Fibroblast of skin of right biceps (primary cell): ENCODE measurements at places on chromosomes 6 and 20.

GRCh38 chr6:51960419-51960818 is 127.0 kb downstream of the PKHD1 start:
- DNase-seq: no peak

DNA sequence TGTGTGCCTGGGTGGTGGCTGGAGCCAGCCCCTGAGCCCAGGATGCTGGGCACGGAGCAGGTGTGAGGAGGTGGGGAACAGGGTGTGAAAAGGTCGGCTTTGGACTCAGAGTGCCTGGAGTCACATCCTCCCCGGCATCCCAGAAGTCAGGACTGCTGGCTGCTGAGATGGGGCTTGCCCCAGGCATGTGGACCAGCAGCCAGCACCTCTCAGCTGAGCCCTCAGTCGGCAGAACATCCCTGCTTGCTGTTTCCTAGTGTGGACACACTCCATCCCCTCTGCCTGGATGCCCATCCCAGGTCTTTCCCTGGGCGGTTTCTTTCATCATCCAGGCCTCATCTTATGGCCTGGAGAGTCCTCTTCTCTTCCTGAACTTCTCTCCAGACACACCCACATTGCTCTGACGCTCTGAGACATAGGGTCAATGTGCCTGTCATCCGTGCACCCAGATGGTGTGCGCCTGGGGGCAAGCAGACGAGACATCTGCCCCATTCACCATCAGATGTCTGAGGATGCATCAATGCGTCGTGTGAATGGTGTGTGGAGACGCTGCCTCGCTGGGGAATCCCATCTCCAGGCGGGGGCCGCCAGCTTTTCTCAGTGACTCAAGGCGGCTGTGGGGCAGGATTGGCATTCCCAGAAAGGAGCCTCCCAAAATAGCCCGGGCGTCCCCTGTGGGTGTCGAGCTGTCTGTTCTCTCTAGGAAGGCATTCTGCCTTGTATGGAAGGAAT is 104.2 kb downstream of the SYCP2 start:
- no peak for DNase-seq

GRCh38 chr6:108484016-108484415 is 76.7 kb upstream of the FOXO3 start:
- no peak for DNase-seq

- no peak for DNase-seq
Observed at GRCh38 chr6:8539453-8539852, 104.1 kb upstream of the SLC35B3 start.
